NCI-H774 (cell line): ENCODE measurements at places on chromosomes 5 and 9.

DNA sequence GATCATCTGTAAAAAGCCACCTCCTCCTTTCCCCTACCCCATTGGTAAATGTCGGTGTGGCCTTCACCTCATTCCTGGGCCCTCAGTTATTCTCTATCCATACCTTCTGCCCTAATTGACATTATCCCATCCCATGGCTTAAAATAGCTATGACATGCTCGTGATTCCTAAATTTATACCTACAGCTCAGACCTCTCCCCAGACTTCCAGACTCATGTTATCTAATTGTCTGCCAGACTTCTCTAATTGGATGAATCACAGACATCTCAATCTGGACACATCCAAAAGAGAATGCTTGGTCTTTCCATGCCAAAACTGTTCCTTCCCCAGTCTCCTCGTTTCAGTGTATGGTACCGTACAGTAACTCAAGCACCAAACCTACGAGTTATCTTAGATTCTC, 113.0 kb upstream of the GPR151 start:
- DNase-seq = no peak

GRCh38 chr9:69546265-69546664, 125.9 kb downstream of the APBA1 start:
- peak; percentile 33 for DNase-seq

GRCh38 chr9:130107234-130107861, 53.6 kb downstream of the GPR107 start:
- peak; percentile 61 for DNase-seq

DNA sequence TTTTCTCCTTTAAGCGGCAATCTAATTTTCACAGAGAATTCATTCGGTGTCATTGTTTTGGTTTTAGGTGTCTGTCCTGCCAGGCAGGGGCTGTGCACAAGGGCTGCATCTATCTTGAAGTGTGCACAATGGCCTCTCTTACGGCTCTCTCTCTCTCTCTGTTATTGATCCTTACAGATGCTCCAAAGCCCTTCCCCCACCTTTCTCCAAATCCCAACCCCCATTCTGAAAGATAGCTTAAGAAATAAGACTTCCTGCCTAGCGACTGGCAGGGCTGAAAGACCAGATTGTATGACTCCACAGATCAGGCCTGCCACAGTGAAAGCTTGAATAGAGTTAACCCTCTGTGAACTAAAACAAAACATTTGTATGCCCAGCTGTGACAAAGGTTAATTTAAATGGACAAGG, 86.5 kb upstream of the NR5A1 start:
- no peak for DNase-seq

GRCh38 chr5:16913187-16914107, 22.6 kb downstream of the MYO10 start:
- no peak for DNase-seq

GRCh38 chr5:58706736-58707135, 123.9 kb downstream of the RAB3C start:
- DNase-seq = no peak

- no peak for DNase-seq
Measured at GRCh38 chr5:136022965-136023364, 5.8 kb upstream of the TGFBI start.

DNA sequence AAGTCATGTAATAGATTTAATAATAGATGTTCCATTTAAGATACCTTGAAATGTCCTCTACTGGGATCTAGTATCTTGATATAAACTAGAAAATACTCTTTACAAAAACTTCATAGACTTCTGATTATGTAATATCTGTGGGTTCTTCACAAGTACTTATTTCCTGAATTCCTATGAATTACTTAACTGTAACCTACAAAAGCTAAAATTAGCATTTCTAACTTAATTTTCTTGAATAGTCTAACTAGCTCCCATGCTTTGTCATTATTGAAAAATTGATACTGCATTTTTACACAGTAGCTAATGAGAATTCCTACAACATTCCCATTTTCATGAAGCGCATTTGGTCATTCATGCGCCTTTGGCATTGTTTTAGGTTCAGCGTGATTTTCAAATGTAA, 1828.2 kb downstream of the MAT2B start:
- no peak for DNase-seq

- no peak for DNase-seq
Measured at GRCh38 chr5:96014395-96014794, 52.7 kb upstream of the ELL2 start.

GRCh38 chr9:26567976-26568375, 324.6 kb downstream of the CAAP1 start:
- DNase-seq = no peak

DNA sequence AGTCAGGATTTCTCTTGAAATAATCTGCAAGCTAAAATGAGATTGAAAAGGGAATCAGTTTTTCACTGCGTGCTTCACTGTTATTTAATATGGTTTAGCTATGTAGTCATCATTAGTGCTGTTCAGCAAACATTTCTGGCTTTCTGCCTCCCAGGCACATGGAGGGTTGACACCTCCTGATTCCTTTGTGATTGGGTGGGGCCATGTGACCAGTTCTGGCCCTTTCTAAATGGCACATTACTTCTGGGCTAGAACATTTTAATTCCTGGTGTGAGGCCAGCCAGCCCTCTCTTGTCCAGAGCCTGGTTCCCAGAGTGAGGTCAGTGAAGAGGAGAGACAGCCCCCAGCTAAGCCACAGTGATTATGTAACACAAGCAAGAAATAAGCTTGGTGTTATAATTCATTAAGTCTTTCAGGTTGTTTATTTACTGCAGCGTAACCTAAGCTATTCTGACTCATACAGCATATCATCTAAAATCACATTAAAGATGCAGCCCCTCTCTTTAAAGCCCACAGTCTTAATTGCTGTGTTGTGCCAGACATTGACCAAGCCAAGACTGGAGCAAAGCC, 17.4 kb upstream of the ARSI start:
- no peak for DNase-seq
